ENCODE measurements at places on chromosomes 3 and 15. TPM values are rescaled to one million over a fixed set of nuclear protein-coding genes. Genes with fewer than 3 reads are reported as not detected.

TM4SF18 gene
- polyA plus RNA-seq = 27.0 TPM

HAPLN3 gene
- polyA plus RNA-seq = 2.2 TPM

TUSC7 gene
- polyA plus RNA-seq = not detected

HRG gene
- 0.89 TPM for polyA plus RNA-seq

MAP1A gene
- polyA plus RNA-seq = 9.3 TPM

TICRR gene
- polyA plus RNA-seq = 10.5 TPM

KCNH8 gene
- 1.4 TPM for polyA plus RNA-seq

PLSCR5 gene
- not detected for polyA plus RNA-seq

HIGD1A gene
- 206 TPM for polyA plus RNA-seq

TMEM212 gene
- polyA plus RNA-seq = 0.21 TPM

GOLGA8O gene
- polyA plus RNA-seq = 1.0 TPM

QTRT2 gene
- polyA plus RNA-seq = 28.6 TPM

ZBED2 gene
- 0.33 TPM for polyA plus RNA-seq

IQCF2 gene
- not detected for polyA plus RNA-seq

CCR5 gene
- 0.35 TPM for polyA plus RNA-seq

CEMIP gene
- polyA plus RNA-seq = 2.3 TPM

DNAJC19 gene
- polyA plus RNA-seq = 82.6 TPM

TRPM1 gene
- 0.27 TPM for polyA plus RNA-seq

CLDN16 gene
- polyA plus RNA-seq = 1.8 TPM

CCDC13 gene
- polyA plus RNA-seq = 2.7 TPM

SH2D7 gene
- 0.33 TPM for polyA plus RNA-seq

CAPN3 gene
- polyA plus RNA-seq = 26.9 TPM

CTDSPL2 gene
- polyA plus RNA-seq = 80.3 TPM

SLC2A2 gene
- 15.3 TPM for polyA plus RNA-seq

DPPA2 gene
- 1.6 TPM for polyA plus RNA-seq

COLQ gene
- polyA plus RNA-seq = 10.2 TPM

VPS18 gene
- polyA plus RNA-seq = 17.5 TPM

ZNF80 gene
- 0.08 TPM for polyA plus RNA-seq

C3orf22 gene
- not detected for polyA plus RNA-seq

CASR gene
- polyA plus RNA-seq = 21.7 TPM

C3orf80 gene
- polyA plus RNA-seq = 0.34 TPM

CYP1A1 gene
- not detected for polyA plus RNA-seq

MASP1 gene
- 7.7 TPM for polyA plus RNA-seq

LRRIQ4 gene
- 0.10 TPM for polyA plus RNA-seq

KNG1 gene
- 8.3 TPM for polyA plus RNA-seq

C3orf52 gene
- polyA plus RNA-seq = 7.3 TPM

Measured in left renal pelvis (tissue), 4 donors.